Posterior cingulate gyrus (tissue), 11 donors: ENCODE measurements at places on chromosomes 2 and 18.

GRCh38 chr2:9347411-9347881 is 75.9 kb downstream of the ITGB1BP1 start:
- no peak for DNase-seq

DNA sequence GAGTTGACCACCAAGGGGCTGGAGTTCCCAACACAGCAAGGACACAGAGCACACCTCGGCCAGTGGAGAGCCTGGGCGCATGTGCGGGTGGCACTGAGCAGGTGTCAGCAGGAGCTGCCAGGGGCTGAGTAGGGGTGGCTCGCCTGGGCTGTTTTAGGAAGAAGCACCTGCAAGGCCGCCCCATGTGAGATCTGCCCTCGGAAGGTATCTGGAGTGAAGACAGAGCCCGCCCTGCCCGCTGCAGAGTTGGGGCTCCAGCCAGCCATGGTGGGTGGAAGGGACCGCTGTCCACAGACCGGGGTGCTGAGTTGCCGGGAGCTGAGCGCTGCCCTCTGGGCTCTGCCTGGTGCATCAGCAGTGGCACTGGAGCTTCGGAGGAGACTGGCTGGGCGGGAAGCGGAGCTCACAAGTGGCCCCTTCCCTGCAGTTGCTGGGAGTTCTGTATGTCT is 35.2 kb downstream of the MTERF4 start:
- DNase-seq = no peak

- DNase-seq = no peak
These were observed 358.9 kb downstream of the HRH4 start for GRCh38 chr18:24819141-24819890.

DNA sequence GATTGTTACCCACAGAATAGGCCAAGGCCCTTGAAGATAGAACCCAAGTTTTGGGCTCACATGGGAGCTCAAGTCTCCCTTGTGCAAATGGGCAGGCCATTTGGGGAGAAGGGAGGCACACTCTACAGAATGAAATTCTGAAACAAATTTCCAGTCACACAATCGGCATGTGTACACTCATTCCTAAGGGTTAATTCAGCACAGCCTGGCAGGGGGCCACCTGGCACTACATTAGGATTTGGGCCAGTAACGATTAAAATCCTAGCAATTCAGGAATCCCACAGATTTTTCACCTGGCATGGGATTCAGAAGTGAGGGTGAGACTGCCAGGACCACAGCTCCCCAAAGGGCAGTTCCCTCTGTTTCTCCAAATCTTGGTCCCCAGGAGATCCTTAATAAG is 46.4 kb downstream of the BMP10 start:
- DNase-seq = no peak

DNA sequence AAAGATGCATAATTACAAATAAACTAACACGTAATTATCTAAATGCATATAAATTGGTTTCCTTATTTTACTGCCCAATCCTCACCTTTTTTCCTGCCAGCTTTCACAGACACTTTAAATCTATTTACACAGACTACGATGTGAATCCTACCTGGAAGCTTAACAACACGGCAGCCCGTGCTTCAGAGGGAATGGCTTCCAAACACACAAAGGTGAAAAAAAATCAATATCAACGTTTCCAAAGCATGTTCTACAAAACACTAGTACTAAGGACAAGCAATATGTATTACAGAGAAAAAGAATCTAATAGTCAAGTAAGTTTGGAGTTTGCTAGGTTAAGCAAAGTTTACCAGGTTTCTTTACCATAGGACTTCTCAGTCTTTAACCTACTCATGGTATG is 4.4 kb downstream of the MAP4K3 start:
- no peak for DNase-seq

GRCh38 chr18:26059357-26059756 is 31.1 kb downstream of the SS18 start:
- DNase-seq = no peak

- DNase-seq = no peak
These were observed 39.2 kb upstream of the SULT1C3 start for GRCh38 chr2:108200569-108200968.

GRCh38 chr2:98880266-98881152 is 55.5 kb downstream of the CRACDL start:
- DNase-seq = no peak

DNA sequence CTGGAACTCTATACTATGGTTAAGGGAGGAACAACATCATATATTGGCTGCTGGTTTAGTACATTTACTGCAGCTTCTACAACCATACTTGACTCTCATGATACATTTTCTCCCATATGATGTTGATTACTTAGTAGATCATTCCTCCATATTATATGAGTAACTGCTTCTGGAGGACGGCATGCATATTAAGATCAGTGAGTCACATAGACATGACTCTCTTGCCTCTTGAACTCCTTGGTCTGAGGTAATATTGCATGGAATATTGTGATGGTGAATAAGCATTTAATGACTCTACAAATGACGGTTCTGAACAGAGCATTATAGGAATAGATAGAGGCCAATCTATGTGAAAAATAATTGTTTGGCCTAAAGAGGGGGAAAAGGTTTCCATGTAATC is 418.8 kb upstream of the SPHKAP start:
- DNase-seq = no peak

DNA sequence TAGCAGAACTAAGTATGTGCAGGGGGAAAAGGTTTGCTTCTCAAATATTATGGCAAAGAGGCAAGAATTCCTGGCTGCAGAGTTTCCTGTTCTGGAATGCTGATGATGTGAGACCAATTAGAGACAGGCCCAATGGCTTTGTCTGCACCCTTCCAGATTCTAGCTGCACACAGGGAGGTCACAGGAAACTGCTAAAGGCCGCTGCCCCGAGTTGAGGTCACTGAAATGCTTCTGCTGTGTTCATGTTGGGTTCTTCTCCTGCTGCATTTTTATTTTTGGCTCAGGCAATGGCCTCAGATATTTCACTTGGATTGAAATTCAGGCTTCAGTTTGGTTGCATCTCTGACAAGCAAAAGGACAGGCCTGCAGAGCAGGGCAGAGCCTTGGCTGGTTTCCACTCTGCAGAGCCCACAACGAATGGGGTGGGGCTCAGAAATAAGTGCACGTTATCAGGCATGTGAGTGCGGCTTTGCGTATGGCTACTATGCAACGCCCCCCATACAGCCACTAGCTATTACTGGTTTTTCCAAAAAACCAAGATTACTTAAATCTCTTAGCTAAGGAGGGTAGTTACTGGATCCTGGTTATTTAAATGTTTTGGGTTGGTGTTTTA is 66.9 kb upstream of the FZD5 start:
- no peak for DNase-seq

GRCh38 chr18:55407774-55408535 is 180.0 kb downstream of the TCF4 start:
- no peak for DNase-seq

DNA sequence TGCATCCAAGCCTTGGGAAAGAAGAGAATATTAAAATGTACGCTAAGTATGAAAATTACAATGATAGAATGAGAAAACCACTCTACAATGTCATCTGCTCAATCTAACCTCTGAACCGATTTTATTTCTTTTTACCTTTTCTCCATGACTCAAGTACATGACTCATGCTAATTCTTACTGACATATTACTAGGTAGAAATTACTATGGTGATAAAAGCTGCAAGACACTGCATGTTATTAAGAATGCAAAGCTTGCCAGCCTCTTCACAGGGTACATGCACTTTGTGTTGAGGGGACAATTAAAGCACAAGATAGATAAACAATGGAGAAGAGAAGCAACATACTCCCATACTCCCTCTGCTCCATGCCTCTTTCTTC is 20.7 kb downstream of the SFT2D3 start:
- DNase-seq = no peak

- no peak for DNase-seq
These were observed 99.3 kb downstream of the CABLES1 start for GRCh38 chr18:23234619-23235018.

DNA sequence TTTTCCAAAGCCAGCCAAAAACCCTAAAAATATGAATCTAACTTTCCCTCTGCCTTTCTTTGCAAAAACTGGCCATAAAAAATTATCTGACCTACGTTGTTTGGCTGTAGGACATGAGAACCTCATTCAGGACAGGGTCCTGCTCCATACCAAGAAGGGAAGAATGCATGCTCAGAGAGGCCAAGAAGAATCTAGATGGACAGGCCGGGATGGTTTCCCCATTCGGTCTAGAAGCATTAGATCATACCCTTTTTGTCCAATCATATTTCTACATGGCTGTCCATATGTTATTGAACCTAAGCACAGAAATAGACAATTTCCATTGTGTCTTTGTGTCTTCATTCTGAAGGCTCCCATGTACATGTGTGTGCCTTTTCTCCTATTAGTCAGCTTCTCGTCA is 2120.4 kb upstream of the PIK3C3 start:
- no peak for DNase-seq

DNA sequence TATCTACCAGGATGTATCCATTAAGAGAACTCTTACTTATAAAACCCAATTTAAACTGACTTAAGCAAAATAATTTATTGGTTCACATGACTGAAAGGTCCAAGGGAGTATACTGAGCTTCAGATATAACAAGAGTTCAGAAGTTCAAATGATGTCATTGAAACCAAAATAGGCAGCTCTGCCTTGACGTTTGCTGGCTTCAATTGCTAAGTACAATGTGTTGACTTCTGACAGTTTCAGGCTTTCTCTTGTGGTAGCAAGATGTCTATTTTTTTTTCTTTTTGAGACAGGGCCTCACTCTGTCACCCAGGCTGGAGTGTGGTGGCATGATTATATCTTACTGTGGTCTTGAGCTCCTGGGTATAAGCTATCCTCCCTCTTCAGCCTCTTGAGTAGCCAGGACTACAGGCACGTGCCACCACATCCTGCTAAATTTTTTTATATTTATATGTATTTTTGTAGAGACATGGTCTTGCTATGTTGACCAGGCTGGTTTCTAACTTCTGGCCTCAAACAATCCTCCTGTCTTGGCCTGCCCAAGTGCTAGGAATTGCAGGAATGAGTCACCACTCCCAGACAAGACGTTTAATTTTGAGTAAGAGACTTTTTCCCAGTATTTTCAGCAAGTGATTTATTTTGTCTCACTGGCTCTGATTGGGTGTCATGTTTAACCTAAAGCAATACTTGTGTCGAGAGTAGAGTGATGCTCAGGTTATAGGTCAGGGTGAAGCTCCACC is 184.8 kb downstream of the NR4A2 start:
- no peak for DNase-seq

- no peak for DNase-seq
These were observed 137.6 kb upstream of the HNMT start for GRCh38 chr2:137826373-137827372.

GRCh38 chr2:128287780-128288735 is 30.6 kb downstream of the HS6ST1 start:
- peak; percentile 15 for DNase-seq

GRCh38 chr2:239056611-239057010 is 208.7 kb downstream of the TWIST2 start:
- DNase-seq = no peak

GRCh38 chr2:238570391-238570790 is 143.7 kb downstream of the ASB1 start:
- no peak for DNase-seq

DNA sequence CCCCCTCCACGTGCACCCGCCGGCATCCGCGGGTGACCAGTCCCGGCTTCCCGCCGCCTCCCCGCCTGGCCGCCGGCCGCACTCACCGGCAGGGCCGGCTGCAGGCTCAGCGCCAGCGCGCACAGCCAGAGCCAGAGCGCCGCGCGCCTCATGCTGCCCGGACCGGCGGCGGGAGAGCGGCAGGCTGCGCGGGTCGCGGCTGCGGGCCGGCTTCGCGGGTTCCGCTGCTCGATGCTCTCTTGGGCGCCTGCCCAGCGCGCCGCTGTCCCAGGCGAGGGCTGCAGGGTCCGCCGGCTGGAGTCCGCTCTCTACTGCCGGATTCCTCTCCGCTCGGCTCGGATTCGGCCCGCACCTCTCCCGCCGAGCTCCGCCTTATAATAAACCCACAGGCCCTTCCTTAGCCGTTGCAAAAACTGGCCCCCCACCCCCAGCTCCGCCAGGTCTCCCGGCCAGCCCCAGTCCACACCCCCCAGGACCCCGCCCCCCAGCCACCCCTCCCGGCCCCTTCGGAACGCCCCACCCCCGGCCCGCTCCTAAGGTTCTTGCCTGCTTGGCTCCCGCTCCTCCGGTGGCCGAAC is at the start of gene SDC1:
TSS of gene SDC1 (minus strand) at position 415 of the 578 bp plus-strand sequence. CDS start at position 152, 263 bp downstream.
- peak; percentile 20 for DNase-seq

GRCh38 chr2:150124739-150125138 is 362.7 kb downstream of the RND3 start:
- DNase-seq = no peak

- DNase-seq = no peak
These were observed 19.3 kb upstream of the TMEM18 start for GRCh38 chr2:696463-696862.

DNA sequence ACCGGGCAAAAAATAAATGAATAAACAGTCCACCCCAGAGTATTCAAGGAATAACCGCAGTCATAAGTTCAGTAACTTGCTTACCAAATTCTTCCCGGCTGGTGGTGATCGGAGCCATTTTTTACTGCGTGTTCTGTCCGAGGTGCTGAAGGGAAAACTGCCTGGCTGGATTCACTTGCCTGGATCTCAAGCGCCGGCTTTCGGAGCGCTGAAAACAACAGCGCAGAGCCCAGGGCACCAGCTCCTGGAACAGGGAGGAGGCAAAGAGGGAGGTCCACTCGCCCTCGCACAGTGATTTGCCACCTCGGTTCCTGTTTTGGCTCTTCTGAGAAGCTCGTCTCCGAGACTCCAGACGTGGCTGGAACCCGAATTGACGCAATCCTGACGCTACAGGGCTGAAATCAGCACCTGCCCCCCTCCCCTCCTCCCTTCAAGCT is at the start of gene SYT4:
TSS of gene SYT4 (minus strand) at position 327 of the 437 bp plus-strand sequence. CDS start at position 118, 209 bp downstream.
- peak; percentile 49 for DNase-seq

DNA sequence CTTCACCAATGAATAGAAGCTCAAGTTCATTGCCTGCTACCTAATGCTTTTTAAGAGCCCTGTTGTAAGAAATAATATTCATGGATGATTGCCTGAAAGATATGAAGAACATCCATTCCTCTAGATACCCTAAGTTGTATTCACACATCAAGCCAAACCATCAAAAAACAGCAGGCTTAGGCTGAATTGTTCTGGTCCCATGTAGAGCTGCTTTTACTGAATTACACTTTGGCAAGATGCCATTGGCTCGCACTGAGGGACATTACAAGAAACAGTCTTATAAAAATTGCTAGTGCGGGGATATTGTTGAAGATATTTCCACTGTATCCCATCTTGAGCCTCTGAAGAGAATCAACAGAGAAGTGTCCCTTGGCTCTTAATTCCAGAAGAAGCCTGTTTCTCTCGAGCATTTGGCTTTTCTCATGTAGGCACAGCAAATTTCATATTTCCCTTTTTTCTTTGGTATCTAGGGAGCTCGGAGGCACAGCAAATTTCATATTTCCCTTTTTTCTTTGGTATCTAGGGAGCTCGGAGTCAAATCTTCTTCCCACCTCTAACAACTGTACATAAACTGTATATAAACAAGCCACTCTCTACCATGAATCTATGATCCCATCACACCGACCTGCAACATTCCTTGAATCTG is 107.5 kb downstream of the COLEC12 start:
- DNase-seq = no peak

- no peak for DNase-seq
These were observed 70.8 kb downstream of the MBOAT2 start for GRCh38 chr2:8932702-8933101.
